ENCODE measurements at places on chromosomes 12 and 14. TPM values are rescaled to one million over a fixed set of nuclear protein-coding genes. Genes with fewer than 3 reads are reported as not detected.

Gene HCAR2
- polyA plus RNA-seq, result 0.07 TPM

Gene AMN
- 0.58 TPM for polyA plus RNA-seq

Gene NTN4
- polyA plus RNA-seq, result 37.1 TPM

Gene FOXG1
- polyA plus RNA-seq, result 0.07 TPM

Gene CLEC2D
- 1.3 TPM for polyA plus RNA-seq

Gene CAPZA3
- not detected for polyA plus RNA-seq

Gene IL31
- not detected for polyA plus RNA-seq

Gene LMBR1L
- polyA plus RNA-seq, result 20.0 TPM

Gene NT5DC3
- polyA plus RNA-seq, result 5.6 TPM

Gene PPP4R3A
- polyA plus RNA-seq, result 71.0 TPM

Gene GARIN6
- polyA plus RNA-seq, result not detected

Gene CEBPE
- not detected for polyA plus RNA-seq

Gene OR6C2
- not detected for polyA plus RNA-seq

Gene POTEM
- not detected for polyA plus RNA-seq

Gene CHGA
- polyA plus RNA-seq, result 0.70 TPM

DNA sequence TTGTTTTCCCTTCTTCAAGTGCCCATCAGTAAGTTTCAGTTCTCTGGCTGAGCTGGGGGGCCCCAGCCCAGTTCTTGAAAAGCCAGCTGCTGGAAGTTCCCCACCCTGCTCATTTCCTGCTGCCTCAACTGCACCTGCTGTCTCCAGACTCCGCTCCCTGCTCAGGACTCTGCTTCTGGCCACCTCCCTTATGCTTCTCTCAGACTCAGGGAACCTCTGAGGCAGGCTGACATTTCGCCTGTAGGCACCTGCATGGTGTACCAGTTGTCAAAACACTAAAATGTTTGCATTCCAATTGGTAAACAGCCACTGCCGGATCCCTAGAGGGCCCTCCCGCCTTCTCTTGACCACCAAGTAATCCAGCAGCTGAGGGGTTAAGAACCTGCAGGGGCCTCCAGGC lies 136.5 kb upstream of the VRK1 start:
- no peak for DNase-seq

- DNase-seq, result no peak
Observed at GRCh38 chr14:24959791-24960331, 90.1 kb downstream of the STXBP6 start.

DNA sequence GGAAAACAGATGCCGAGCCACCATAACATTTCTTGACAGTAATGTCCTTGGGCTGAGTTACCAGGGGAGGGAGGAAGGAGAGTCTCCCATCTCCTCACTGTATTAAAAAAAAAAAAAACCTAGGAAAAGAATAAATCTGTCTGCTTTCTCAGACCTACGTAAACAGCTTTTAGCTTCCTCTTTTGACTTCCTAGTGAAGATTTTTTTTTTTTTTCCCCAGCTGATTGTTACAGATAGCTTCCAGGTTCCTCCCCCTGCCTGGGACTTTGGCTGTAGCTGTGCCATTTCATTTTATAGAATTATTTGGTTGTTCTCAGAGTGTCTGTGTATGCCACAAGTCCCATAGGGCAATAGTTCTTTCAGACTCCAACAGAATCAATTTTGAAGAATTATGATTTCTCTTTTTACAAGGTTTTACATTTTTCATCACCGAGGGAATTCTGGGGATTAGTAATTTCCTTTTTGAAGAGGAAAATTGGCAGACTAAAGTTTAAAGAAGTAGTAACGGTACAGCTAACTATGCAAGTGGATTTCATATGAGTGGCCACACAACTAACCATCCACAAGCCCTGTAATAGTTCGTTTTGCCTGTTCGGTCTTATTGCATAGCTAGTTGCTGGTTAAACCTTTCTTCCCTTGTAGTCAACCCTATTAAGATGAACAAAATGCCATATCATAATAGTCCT lies 23.1 kb upstream of the GNS start:
- no peak for DNase-seq

DNA sequence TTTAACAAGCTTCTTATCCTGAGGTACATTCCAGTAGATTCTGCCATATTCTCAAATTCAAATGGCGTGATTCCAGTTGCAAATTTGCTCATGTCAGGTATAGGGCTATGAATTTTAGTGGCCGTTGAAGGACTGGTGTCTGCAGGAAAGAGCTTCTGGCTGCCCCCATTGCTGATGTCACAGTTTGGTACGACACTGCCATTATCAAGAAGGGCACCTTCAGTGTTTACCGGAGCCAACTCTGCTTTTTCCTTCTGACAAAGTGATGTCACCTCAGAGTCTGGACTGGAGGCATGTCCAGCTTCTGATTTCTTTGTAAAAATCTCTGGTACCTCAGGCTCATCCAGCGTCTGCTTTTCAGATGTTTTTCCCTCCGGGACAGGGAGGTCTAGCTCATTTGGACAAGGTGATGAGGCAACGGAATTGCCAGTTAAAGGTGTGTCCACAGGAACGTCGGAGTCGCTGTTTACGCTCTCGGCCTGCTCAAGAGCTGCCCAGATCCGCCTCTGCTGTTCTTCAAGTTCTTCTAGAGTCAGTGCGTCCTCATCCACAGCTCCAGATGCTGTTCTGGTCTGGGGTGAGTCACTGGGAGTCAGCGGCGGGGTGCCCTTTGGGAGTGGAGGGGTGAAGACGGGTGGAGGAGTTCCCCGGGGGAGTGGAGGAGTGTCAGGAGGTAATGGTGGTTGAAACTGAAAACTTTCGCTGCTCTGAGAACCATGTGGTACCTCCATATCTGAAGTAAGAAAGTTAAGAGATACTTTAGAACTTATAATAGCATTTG lies 27.0 kb downstream of the ZCCHC8 start:
- no peak for DNase-seq

- DNase-seq, result no peak
Observed at GRCh38 chr12:98228683-98229539, 286.5 kb upstream of the TMPO start.

- DNase-seq, result no peak
Observed at GRCh38 chr12:122104844-122105243, 26.3 kb downstream of the MLXIP start.

GRCh38 chr14:81437244-81437643 lies 37.1 kb upstream of the STON2 start:
- no peak for DNase-seq

DNA sequence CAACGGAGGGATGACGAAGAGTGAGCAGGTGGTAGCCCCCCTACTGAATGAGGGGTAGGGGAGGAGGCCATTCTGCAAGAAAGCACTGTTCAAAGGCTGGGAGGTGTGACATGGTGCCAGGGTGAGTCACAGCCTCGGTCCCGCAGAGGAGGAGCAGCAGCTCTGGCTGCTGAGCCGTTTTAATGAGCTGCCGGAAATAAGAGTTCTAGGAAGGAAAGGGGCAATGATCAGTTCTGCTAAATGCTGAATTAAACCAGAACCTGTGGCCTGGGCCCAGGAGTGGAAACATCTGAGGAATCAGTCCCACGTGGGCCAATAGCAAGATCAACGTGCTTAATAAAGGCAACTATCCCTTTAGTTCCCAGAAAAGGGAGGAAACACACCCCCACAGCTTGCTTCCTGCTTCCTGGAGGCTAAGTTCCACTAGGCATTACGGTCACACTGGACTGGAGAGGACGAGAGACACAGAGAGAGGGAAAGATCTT lies 3.6 kb downstream of the ABCD4 start:
- no peak for DNase-seq

GRCh38 chr12:57735198-57735855 lies 3.2 kb downstream of the AGAP2 start:
- DNase-seq, result no peak

DNA sequence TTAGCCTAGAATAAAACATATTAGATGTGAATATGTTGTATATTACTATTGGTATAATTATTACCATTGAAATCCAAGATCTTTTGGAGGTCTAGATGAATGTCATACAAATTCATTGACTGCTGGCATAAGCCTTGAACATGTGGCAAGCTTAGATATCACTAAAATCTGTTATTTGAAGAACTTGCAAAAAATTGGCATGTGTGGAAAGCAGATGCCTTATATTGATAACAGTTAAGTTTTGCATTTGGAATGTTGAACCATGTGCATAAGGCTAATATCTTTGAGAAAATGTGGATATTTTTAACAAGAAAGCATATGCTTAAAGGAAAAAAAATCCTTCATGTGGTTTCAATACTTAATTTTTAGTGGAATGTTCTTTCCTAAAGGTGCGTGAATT lies 203.6 kb upstream of the PRICKLE1 start:
- DNase-seq, result no peak

- peak; percentile 69 for DNase-seq
Observed at GRCh38 chr14:106848330-106849121, 1322.1 kb downstream of the TMEM121 start.

DNA sequence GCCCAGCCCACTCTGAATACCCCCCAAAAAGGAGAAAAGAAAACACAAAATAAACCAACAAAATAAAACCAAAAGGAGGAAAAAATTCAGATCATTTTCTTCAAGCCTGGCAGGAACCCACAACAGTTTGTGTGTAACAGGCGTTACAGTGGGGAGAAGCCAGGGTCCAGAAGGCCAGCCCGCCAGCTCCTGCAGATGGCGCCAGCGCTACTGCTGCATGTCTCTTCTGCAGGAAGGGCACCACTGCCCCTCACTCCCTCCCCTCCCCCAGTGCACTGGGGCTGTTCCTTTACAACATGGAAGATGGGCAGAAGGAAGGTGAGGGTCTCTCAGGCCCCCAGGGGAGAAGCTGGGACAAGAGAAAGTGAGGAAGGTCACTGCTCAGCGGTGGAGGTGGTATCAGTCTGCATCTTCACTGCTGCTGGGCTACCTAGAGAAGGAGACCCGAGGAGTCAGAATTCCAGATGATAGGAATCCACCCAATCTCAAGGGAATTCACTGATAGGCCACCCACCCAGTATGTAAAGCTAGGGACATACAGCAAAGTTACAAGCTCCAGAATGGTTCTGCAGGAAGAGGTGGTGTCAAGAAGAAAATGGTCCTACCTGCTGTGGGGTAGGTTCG lies 2.3 kb upstream of the NOP2 start:
- DNase-seq, result peak; percentile 80

GRCh38 chr12:124387528-124387911 lies 92.6 kb downstream of the RFLNA start:
- DNase-seq, result no peak

GRCh38 chr14:103667671-103668070 lies 38.7 kb downstream of the KLC1 start:
- no peak for DNase-seq

- DNase-seq, result no peak
Observed at GRCh38 chr14:92398888-92399636, 76.1 kb downstream of the SLC24A4 start.

DNA sequence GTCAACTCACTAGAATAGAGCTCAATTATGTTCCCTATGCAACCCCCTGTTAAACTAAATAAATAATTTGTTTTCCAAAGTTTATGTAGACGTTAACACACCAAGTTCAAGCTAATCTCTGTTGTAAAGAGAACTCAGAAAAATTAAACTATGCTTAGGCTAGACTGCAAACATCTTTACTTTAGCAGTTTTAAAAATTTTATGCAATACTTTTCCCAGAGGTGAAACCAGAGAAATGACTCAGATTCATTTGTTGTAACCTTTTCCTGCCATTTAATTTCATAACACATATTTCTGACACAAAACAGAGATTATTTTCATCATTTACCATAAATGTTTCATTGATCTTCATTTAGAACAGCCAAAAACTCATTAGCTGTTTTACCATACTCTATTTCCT lies 27.4 kb downstream of the ABCC9 start:
- DNase-seq, result no peak

DNA sequence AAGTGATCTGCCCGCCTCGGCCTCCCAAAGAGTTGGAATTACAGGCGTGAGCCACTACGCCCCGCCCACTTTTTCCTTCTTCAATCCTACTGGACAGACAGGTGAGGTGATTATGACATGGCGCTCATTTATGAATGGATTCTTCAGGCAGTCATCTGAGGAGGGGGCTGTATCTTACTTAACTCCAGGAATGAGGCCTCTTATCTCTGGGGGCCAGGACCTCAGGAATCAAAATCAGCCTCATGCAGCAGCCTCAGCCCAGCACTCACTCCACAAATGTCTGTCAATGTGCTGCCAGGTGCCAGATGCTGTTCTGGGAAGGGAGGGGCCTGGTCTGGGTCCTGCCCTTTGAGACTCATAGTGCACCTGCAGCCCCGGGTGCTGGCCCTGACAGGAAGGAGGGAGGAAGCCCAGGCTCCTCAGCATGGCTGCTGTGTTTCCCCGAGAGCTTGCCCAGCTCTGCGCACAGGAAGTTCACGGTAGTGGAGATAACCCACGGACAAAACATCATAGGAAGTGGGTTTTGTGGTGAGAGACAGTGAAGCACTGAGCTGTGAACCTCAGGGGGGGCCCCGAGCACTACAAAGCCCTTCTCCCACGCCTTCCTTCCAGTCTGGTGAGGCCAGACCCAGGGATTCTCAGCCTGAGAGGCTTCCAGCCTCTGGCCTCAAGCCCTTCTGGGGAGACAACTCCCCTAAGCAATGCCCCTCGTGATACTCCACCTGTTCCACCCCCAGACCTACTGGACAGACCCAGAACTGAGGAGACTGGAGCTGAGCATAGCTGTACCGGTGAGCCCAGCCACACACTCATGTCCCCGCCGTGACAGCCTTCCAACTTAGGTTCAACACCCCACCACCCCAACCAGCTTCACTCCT lies 22.3 kb downstream of the GALNT6 start:
- DNase-seq, result no peak

- no peak for DNase-seq
Observed at GRCh38 chr12:122183588-122183940, 641 bp downstream of the LRRC43 start.

DNA sequence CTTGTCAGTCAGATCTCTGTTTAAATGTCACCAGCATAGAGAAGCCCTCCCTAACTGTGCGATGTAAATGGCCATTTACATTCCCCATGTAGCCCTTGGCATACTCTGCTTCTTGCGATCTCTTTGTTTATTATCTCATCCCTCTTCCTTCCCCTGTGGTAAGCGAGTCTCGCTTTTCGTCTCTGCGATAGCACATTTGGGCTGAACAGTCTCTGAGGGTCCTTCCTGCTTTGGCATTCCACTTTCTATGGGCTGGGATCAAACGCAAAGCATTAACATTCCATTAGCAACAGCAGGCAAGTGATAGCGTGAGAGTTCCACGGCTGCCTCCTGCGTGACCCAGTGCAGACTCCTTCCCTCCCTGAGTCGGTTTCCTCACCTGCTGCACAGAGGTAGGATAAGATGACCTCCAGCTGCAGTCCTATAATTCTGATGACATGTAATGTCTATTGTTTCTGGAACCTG lies 61.4 kb upstream of the TUNAR start:
- DNase-seq, result no peak

- DNase-seq, result no peak
Observed at GRCh38 chr12:116620492-116621191, 61.5 kb downstream of the MAP1LC3B2 start.

- DNase-seq, result no peak
Observed at GRCh38 chr12:95764848-95765247, 25.7 kb downstream of the NTN4 start.

DNA sequence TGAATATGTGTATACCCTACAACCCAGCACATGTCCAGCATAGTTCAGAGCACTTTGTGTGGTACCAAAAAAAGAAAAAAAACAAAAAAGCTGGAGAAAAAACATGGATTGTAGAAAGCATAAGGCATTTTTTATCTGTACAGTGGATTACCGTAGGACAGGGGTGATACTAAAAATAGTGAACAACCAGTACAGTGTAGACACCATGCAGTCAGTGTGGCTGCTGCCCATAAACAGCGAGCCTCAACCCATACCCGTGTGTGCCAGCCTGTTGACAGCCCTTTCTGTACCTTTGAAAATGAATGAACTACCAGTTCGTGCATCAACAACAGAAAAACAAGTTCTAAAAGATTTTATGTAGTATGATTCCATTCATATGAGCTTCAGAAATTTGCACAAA lies 25.1 kb downstream of the RASSF8 start:
- DNase-seq, result no peak

Measured in A549 (cell line).